IMR-90 (cell line): ENCODE measurements at places on chromosomes 11 and 22. TPM values are rescaled to one million over a fixed set of nuclear protein-coding genes. Genes with fewer than 3 reads are reported as not detected.

The RBX1 gene
- 63.3 and 72.4 TPM in 2 replicates for total RNA-seq

The RHOD gene
- 4.7 and 5.3 TPM in 2 replicates for total RNA-seq

The OR8D1 gene
- total RNA-seq, result not detected in 2 replicates

The INS gene
- total RNA-seq, result not detected in 2 replicates

The UBQLNL gene
- 0.18 TPM in 1 of 2 replicates, not detected in the other for total RNA-seq

The OR51B4 gene
- total RNA-seq, result not detected in 2 replicates

The CRKL gene
- 35.5 and 35.8 TPM in 2 replicates for total RNA-seq

GRCh38 chr22:17121233-17122195 lies at the start of gene TMEM121B:
Gene TMEM121B, minus strand, starts transcription at chr22:17121360. Its CDS starts 233 bp downstream, at chr22:17121127.
- H3K27ac ChIP-seq, result no peak within 1 kb of the TSS
- peak within 1 kb of the TSS; percentile 47 for H3K4me3 ChIP-seq
- peak; percentile 59 for DNase-seq
- H3K27me3 ChIP-seq, result peaks cover 26% of the 10 kb centered on the region

GRCh38 chr11:11935536-11935935 lies 72.9 kb downstream of the DKK3 start:
- H3K4me3 ChIP-seq, result no peak overlapping the region
- H3K36me3 ChIP-seq, result peaks cover 11% of the 10 kb centered on the region
- H3K27me3 ChIP-seq, result no peaks in the 10 kb centered on the region
- H3K27ac ChIP-seq, result no peak overlapping the region
- peak; percentile 24 for DNase-seq

DNA sequence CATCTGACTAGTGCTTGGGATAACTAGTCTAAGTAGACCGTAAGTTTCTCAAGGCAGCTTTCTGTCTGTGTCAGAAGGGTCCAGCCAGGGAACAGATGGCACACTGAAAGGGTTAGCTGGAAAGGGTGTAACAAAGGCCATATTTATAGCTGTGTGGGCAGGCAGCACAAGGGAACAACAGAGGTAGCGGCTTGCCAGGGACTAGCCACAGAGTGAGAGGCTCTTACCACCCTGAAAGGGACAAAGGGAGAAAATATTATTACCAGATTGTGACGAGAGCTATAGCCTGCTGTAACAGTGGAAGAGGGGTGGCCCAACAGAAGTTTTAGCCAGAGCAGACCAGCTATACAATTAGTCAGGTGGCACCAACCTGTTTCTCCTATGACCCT lies 129.4 kb downstream of the CCDC34 start:
- DNase-seq, result no peak
- peaks cover 9% of the 10 kb centered on the region for H3K4me1 ChIP-seq
- H3K36me3 ChIP-seq, result no peaks in the 10 kb centered on the region
- no peak overlapping the region for H3K27ac ChIP-seq

- no peak for DNase-seq
- no peaks in the 10 kb centered on the region for H3K27me3 ChIP-seq
- no peak overlapping the region for H3K27ac ChIP-seq
- no peaks in the 10 kb centered on the region for H3K36me3 ChIP-seq
- no peak overlapping the region for H3K4me3 ChIP-seq
Measured at GRCh38 chr11:113885897-113886296, 10.5 kb upstream of the USP28 start.

DNA sequence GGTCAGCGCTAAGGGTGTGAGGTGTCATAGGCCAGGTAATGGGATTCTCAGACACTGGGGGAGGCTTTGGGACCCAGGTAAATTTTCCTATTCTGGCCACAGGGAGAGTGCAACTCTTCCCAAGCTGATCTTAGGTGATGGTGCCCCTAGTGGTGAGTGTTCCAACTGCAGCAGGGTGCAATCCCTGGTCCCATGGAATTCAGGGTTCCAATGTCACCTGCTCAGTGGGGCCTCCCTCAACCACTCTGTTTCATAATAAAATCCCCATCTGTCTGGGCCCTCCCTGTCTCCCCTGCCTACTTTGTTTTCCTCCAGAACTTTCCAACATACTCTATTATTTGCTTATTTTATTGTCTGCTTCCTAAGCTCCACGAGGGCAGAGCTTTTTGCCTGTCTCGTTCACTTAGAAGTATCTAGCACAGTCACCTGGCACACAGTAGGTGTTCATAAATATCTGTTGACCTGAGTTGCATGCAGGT lies 2.9 kb upstream of the SGSM1 start:
- H3K4me1 ChIP-seq, result no peaks in the 10 kb centered on the region
- H3K4me3 ChIP-seq, result no peak overlapping the region
- peak; percentile 12 for DNase-seq

DNA sequence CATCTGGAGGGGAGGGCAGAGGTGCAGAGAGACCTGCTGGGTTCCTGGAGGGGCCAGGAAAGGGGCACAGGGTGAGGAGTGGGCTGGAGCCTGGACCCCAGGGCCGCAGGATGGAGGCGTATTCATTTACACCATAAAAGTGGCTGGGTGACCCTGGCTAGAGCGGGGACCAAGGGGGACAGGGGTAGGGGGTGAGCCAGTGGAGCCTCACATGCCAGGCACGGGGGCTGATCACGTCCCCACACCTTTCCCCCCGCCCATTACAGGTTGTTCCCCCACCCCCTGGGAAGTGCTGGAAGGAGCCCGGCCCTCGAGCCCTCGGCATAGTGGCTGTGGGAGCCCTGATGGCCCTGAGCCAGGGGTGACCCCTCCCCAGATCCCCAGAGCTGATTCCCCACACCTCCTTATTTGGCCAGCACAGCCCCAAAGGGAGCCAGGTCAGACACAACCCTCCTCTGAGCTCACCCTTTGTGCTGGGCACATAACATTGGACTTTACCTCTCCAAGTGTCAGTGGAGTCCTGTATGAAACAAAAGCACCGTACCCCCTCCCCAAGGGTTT lies 781 bp downstream of the TCIRG1 start:
- H3K36me3 ChIP-seq, result peaks cover 15% of the 10 kb centered on the region; the same call in 1 of the 2 replicates
- no peaks in the 10 kb centered on the region for H3K27me3 ChIP-seq
- DNase-seq, result no peak
- peak overlapping the region; percentile 74 for H3K4me3 ChIP-seq
- peak overlapping the region; percentile 71 for H3K27ac ChIP-seq

DNA sequence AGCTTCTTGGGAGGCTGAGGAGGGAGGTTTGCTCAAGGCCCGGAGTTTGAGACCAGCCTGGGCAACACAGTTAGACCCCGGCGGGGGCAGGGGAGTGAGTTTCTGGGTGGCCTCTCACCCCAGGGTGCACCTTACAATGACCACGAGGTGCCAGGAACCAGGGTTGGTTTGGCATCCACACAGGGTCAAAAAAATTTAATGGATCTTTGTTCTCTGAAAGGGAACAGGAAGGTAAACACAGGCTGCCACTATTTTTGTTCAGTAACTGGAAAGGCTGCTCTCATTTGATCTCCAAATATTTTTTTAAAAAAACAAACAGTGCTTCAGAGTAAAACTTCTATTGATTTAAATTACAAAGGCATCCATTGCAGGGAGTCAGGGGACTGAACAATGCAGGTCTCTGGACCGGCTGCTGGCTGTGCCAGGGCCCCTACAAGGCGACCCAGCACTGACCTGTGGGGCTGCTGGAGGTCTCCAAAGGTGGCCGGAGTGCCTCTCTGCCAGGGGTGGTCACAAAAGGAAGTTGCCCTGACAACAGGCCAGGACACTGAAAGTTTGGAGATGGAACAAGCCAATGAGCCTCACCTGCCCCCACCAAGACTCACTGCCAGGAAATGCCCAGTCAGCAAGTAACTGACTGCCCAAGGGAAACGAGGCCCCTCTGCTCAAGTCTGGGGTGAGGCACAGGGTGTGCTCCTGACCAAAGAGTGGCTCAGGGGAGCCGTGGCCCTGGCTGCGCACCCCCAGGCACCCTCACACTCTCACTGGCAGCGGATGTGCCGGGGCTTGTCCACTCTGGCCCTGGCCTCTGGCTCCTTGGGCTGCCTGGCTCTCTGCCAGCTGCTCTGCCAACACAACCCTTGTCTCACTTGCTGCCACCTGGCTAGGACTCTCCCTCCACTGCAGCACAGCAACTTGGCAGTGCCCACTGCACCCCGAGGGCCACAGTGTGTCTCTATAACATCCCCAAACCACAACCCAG lies 51.8 kb downstream of the ARFGAP3 start:
- H3K27ac ChIP-seq, result peak overlapping the region; percentile 76
- no peak overlapping the region for H3K4me3 ChIP-seq
- H3K36me3 ChIP-seq, result peaks cover 68% of the 10 kb centered on the region
- DNase-seq, result no peak

GRCh38 chr11:40125054-40125453 lies 1334.4 kb downstream of the LRRC4C start:
- no peaks in the 10 kb centered on the region for H3K27me3 ChIP-seq
- H3K36me3 ChIP-seq, result no peaks in the 10 kb centered on the region
- DNase-seq, result no peak
- H3K4me1 ChIP-seq, result no peaks in the 10 kb centered on the region
- no peak overlapping the region for H3K27ac ChIP-seq

- no peaks in the 10 kb centered on the region for H3K4me1 ChIP-seq
- peak; percentile 45 for DNase-seq
- H3K27me3 ChIP-seq, result peaks cover 2% of the 10 kb centered on the region
Measured at GRCh38 chr11:68954836-68955606, 25.8 kb downstream of the MRGPRD start.

DNA sequence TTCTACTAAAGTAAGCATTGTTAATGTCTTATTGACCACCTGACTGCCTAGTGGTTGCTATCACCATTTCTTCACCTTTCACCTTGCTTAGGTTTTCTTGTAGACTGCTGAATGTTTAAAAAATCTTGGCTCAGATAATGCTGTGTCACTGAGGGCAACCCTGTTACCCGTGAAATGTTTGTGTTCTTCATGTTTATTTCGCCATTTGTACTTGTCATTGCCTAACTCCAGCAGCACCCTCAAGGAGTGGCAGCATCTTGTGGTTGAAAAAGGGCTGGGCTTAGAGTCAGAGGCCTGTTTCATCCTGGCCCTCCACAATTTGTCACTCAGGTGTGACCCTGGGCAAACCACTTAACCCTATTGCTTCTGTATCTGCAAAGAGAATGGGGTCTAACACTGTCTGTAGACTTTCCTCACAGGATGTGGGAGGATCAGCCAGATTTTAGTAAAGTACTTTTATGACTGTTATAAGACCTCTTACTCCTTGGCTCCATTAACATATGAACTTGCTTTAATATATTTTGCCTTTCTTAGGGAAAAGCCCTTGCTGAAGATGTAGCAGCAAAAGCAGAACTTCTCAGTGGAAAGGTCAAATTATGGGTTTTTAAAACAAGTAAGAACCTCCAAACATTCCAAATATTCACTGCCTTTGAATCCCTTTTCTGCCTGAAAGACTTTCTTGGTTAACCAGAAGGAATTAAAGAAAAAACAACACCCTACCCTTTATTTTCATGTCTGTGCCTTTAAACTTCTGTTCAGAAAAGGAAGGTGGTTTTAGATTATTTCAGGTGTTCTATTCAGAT lies 154.5 kb upstream of the C11orf87 start:
- H3K4me1 ChIP-seq, result no peaks in the 10 kb centered on the region
- no peak overlapping the region for H3K4me3 ChIP-seq
- no peak overlapping the region for H3K27ac ChIP-seq
- no peak for DNase-seq
- no peaks in the 10 kb centered on the region for H3K27me3 ChIP-seq

GRCh38 chr11:100827934-100828661 lies 141.0 kb downstream of the ARHGAP42 start:
- H3K4me3 ChIP-seq, result no peak overlapping the region
- no peaks in the 10 kb centered on the region for H3K36me3 ChIP-seq
- no peaks in the 10 kb centered on the region for H3K27me3 ChIP-seq
- DNase-seq, result peak; percentile 84

DNA sequence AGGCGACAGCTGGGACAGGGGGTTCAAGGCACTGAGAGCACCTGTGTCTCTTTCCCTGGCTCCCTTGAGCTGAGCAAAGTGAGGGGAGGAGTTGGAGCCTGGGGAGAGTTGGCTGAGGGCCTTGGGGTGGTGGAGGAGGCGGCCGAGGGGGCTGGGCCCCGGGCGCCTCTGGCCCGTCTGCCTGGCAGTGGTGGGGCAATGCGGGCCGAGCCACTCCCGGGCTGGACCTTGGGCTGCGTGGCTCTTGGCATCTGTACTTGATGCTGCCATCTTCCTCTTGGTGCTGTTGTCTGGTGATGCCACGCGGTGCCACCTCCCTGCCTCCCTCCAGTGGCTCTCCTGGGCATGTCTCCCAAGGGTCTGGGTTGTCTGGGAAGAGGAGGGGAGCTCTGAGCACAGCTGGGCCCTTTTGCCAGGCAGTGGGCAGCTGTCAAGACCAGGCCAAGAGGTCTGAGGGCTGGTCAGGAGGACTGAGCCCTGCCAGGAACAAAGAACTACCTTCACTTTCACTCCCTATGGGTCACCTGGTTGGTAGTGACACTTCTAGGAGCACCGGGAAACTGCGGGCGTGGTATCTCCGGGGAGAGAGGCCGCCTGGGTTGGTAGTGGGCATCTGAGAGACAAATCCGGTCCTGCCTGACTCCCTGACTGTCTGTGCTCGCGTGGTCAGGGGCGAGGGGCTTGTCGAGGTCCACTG lies 1.3 kb downstream of the GRIK4 start:
- H3K27me3 ChIP-seq, result peaks cover 4% of the 10 kb centered on the region
- H3K4me1 ChIP-seq, result peaks cover 10% of the 10 kb centered on the region; the same call in 1 of the 2 replicates
- H3K27ac ChIP-seq, result no peak overlapping the region
- no peak for DNase-seq

DNA sequence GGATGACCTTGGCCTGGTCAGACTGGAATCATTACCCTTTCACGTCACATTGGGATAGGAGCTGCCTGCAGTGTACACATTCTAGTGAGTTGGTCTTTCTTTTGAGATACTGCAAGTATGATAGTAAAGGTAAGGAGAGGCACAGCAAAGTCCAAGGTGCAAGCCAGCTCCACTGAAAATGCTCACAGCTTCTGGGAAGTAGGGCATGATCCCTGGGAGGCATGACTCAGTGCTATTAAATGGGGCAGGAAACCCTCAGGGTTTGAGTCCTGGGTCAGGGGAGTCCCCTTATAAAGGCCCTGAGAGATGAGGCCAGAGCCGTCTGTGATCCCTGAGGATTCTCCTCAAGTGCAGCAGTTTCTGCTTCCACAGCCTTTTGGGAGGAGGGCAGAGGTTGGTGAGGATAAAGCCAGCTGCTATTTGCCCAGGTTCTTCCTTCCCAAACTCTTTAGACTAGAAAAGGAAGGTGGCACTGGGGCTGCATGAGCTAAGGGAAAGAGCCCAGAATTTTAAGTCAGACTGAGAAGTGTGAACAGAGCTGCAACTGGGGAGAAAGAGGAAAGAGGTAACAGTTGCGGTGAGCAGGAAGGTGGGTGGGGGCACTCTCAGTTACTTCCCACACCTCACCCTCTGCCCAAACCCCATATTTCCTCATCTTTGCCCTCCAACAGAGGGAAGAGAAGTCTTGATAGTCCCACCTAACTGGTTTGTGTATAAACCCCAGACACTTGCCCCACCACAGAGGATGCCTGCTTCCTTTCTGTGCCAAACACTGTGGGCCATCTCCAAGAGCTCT lies 14.4 kb upstream of the OR52K1 start:
- no peaks in the 10 kb centered on the region for H3K27me3 ChIP-seq
- no peak overlapping the region for H3K4me3 ChIP-seq
- H3K4me1 ChIP-seq, result no peaks in the 10 kb centered on the region

- H3K4me3 ChIP-seq, result no peak overlapping the region
- H3K36me3 ChIP-seq, result no peaks in the 10 kb centered on the region
- no peaks in the 10 kb centered on the region for H3K27me3 ChIP-seq
Measured at GRCh38 chr22:48662476-48663135, 1165.1 kb downstream of the BRD1 start.
